ENCODE measurements at places on chromosomes 2 and 18. TPM values are rescaled to one million over a fixed set of nuclear protein-coding genes. Genes with fewer than 3 reads are reported as not detected.
A peak's percentile ranks its signal among the peaks of the same experiment; 100 is the strongest.

DNA sequence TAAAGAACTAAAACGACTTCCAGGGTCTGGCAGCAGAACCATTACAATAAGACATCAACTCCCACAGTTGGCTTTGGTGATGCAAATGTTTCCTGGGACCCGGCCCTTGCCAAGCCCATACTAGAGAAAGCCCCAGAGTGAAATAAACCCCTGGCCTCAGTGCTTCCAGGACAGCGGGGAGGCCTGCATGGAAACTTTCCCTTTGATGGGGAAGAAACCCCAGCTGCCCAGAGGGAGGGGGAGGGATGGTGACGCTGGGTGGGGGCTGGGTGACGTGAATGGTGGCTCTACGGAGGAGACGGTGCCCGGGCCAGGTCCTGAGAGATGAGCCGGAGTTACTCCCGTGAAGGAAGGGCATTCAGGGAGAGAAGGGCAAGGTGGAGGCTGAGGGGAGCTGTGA lies 27.5 kb downstream of the INHBB start:
- no peak for DNase-seq
- no peaks in the 10 kb centered on the region for H3K4me1 ChIP-seq
- no peak overlapping the region for H3K4me3 ChIP-seq
- H3K36me3 ChIP-seq: no peaks in the 10 kb centered on the region

GRCh38 chr2:189951791-189952535 lies 110.6 kb downstream of the MSTN start:
- no peak overlapping the region for H3K4me3 ChIP-seq
- no peak overlapping the region for H3K27ac ChIP-seq

DNA sequence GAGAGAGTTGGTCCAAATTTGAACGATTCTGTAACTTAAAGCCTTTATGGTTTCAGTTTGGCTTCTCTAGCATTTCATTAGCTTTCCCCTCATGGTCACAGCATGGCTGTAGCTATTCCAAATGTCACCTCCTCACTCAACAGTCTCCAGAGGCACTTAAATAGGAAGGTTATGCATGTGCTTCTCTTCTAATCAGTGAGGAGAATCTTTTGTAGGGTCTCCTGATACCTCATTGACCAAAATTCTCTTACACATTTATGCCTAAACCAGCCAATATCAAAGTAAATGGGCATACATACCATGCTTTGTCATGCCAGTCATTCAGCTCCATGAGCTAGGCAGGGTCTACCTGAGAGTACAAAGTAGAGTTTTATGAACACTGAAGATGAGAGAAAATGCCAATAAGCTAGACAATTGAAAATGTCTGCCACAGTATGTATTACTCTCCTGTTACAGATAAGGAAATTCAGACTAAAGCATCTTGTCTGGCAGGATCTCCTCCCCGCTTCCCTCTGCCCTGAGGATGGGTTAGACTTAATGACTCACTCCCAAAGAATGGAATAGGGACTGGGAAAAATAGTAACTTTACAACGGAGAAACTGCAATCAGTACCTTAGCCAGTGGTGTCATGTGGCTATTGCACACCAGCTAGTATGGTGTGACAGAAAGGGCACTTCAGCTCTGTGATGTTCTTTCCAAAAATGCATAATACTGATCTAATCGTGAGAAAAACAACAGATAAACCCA lies 15.4 kb downstream of the DSG2 start:
- no peak overlapping the region for H3K27ac ChIP-seq
- no peak for DNase-seq
- no peaks in the 10 kb centered on the region for H3K36me3 ChIP-seq

DNA sequence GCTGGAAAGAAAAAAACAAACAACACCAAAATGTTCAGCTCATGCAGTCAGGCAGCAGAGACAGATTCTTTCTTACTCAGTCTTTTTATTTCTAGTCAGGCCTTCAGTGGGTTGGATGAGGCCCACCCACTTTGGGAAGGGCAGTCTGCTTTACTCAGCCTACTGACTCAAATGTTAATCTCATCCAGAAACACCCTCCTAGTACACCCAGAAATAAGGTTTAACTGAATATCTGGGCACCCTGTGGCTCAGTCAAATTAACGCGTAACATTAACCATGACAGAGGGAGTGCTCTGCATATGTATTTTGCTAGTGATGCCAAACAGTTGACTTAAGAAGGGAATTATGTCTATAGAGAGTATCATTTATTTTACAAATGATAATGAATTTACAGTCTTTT lies 401.6 kb downstream of the PARD3B start:
- no peaks in the 10 kb centered on the region for H3K27me3 ChIP-seq
- no peak overlapping the region for H3K4me3 ChIP-seq
- H3K36me3 ChIP-seq: peaks cover 14% of the 10 kb centered on the region

- H3K27ac ChIP-seq: no peak overlapping the region
- peaks cover 2% of the 10 kb centered on the region for H3K36me3 ChIP-seq
- DNase-seq: no peak
Observed at GRCh38 chr2:105125428-105125827, 87.6 kb downstream of the MRPS9 start.

GRCh38 chr2:217652761-217653639 lies 349.8 kb downstream of the TNS1 start:
- DNase-seq: no peak
- H3K27me3 ChIP-seq: no peaks in the 10 kb centered on the region
- no peak overlapping the region for H3K4me3 ChIP-seq
- H3K27ac ChIP-seq: no peak overlapping the region

Gene FBXO48
- 3.7 TPM for total RNA-seq

Gene SH2D6
- 4.0 TPM for total RNA-seq

DNA sequence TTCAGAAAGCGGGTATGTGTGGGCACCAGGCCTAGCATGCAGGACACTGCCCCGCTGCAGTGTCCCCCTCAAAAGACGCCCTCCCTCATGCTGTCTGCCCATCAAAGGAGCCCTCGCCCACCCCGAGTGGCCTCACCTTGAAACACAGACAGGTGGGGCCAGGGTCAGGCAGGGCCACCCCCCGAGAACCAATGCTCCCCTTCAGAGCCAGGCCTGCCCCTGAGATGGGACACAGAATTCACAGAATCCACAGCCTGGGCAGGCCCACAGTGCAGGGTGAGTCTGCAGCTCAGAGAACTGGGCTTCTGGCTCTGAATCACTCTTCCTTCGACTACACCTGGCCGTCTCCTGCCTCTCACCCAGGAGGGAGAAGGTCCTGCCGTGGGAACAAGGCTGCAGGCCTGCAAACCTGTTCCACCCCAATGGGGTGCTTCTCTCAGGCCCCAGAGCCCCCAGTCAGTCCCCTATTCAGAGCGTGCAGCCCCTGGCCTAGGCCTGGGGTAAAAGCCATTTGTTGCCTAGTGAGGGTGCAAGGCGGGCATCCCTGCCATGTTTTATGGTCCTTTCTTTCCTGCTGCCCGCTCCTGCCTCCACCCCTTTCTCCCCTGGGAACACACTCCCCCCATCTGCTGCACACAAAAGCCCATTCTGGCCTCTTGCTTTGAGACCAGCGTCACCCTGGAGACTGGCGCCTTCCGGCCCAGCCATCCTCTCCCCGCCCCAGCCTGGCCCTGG lies 11.3 kb upstream of the ARHGEF4 start:
- H3K4me1 ChIP-seq: peaks cover 30% of the 10 kb centered on the region
- H3K27ac ChIP-seq: no peak overlapping the region
- H3K4me3 ChIP-seq: no peak overlapping the region
- no peak for DNase-seq

GRCh38 chr2:217691920-217692666 lies 310.7 kb downstream of the TNS1 start:
- H3K27ac ChIP-seq: no peak overlapping the region
- H3K27me3 ChIP-seq: no peaks in the 10 kb centered on the region
- no peaks in the 10 kb centered on the region for H3K36me3 ChIP-seq
- no peak overlapping the region for H3K4me3 ChIP-seq

GRCh38 chr2:65130664-65131175 lies 814 bp upstream of the RAB1A start:
- peaks cover 39% of the 10 kb centered on the region for H3K4me1 ChIP-seq
- DNase-seq: no peak
- H3K4me3 ChIP-seq: peak overlapping the region; percentile 96
- H3K36me3 ChIP-seq: peaks cover 9% of the 10 kb centered on the region
- no peaks in the 10 kb centered on the region for H3K27me3 ChIP-seq
- peak overlapping the region; percentile 94 for H3K27ac ChIP-seq

Gene IRS1
- total RNA-seq: 2.8 TPM

- no peak overlapping the region for H3K4me3 ChIP-seq
- no peak for DNase-seq
- no peaks in the 10 kb centered on the region for H3K27me3 ChIP-seq
- no peak overlapping the region for H3K27ac ChIP-seq
Observed at GRCh38 chr18:515156-515815, 14.8 kb upstream of the COLEC12 start.

DNA sequence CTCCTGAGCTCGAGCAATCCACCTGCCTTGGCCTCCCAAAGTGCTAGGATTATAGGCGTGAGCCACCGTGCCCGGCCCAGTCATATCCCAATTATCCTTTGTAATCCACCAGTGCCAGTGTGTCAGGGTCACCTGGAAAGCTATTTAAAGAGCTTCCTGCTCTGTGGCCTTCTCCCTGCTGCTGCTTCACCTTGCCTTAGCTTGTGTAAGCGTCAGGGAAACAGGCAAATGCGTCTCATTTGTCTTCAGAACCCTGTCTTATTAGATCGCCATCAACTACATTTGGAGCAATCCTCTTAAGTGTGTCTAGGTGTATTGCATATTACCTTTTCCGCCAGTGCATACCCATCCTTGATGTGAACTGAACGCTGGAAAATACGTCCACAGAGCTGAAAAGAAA lies 10.2 kb downstream of the KIF5C start:
- H3K36me3 ChIP-seq: peaks cover 2% of the 10 kb centered on the region
- no peak overlapping the region for H3K4me3 ChIP-seq
- DNase-seq: no peak
- H3K4me1 ChIP-seq: peaks cover 8% of the 10 kb centered on the region
- no peak overlapping the region for H3K27ac ChIP-seq

DNA sequence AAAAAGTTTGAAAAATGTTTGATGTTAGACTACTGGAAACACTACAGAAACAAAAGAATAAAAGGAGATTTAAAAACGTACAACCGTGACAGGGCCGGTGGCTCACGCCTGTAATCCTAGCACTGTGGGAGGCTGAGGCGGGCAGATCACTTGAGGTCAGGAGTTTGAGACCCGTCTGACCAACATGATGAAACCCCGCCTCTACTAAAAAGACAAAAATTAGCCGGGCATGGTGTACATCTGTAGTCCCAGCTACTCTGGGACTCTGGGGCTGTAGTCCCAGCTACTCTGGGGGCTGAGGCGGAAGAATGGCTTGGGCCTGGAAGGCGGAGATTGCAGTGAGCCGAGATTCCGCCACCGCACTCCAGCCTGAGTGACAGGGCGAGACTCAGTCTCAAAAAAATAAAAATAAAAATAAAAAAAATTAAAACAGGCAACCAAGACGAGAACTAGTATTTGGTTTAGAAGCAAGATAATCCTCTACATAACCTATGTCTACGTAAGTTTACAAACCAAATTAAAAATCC lies 5.8 kb downstream of the SP3 start:
- peaks cover 45% of the 10 kb centered on the region for H3K36me3 ChIP-seq
- H3K27me3 ChIP-seq: no peaks in the 10 kb centered on the region
- H3K4me1 ChIP-seq: peaks cover 82% of the 10 kb centered on the region
- H3K4me3 ChIP-seq: peak overlapping the region; percentile 93

Gene MPP4
- total RNA-seq: not detected

DNA sequence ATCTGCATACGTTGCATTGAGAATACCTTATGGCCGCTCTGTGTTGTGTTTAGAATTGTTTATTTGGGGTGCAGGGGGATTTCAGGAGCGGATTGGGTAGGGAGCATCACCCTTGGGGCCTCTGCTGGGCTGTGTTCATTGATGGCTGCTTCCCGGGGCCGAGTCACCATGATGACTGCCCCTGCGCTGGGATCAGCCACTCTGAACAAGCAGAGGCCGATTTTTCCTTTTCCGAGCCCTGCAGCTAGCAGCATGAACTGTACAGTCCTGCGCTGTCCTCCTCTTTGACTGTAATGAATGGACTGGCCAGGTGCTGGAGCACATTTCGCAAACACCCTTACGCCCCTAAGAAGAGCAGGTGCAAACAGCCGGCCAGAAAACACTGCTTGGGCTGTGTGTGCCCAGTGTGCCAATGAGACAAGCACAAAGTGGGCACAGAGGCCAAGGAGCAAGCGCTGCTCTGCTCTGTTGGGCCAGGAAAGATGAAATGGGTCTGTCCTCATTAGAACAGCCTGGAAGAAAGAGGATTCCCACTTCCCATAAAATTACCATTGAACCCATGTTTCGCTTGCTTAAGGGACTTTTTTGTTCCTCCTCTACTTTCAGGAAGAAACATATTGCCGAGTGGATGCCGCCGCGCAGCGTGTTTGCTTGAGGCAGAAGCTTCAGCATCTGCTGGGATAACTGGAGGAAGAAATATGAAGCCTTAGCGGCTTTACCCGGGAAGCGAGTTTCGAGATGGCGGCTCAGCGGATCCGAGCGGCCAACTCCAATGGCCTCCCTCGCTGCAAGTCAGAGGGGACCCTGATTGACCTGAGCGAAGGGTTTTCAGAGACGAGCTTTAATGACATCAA lies 82.7 kb downstream of the SH3BP4 start:
- no peak overlapping the region for H3K4me3 ChIP-seq
- H3K27ac ChIP-seq: no peak overlapping the region
- H3K4me1 ChIP-seq: no peaks in the 10 kb centered on the region

DNA sequence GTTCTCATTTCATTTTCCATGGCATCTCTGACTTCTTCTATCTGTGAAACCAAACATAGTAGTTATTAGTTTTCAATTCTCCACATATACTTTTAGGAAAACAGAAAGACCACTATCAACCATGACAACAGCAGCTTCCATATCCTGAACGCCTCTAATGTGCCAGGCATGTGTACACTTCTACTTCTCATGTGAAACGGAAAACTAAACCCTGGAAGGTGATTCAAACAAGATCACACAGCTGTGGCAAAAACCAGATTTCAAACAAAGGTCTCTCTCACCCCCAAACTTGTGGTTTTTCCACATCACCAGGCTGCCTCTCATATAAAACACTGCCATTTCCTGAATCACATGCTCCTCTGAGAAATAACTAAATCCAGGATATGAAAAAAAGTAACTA lies 41.8 kb downstream of the PTCD3 start:
- H3K4me3 ChIP-seq: no peak overlapping the region
- H3K4me1 ChIP-seq: peaks cover 6% of the 10 kb centered on the region
- no peak for DNase-seq
- peaks cover 45% of the 10 kb centered on the region for H3K36me3 ChIP-seq

- peaks cover 18% of the 10 kb centered on the region for H3K36me3 ChIP-seq
- H3K4me3 ChIP-seq: no peak overlapping the region
- H3K27me3 ChIP-seq: no peaks in the 10 kb centered on the region
- DNase-seq: no peak
- H3K4me1 ChIP-seq: peaks cover 52% of the 10 kb centered on the region
Observed at GRCh38 chr2:9416962-9417316, 6.4 kb downstream of the ITGB1BP1 start.

GRCh38 chr18:26745288-26746181 lies 120.0 kb downstream of the AQP4 start:
- no peak overlapping the region for H3K27ac ChIP-seq
- H3K36me3 ChIP-seq: no peaks in the 10 kb centered on the region
- H3K4me3 ChIP-seq: no peak overlapping the region

Gene SERPINB2
- not detected for total RNA-seq

DNA sequence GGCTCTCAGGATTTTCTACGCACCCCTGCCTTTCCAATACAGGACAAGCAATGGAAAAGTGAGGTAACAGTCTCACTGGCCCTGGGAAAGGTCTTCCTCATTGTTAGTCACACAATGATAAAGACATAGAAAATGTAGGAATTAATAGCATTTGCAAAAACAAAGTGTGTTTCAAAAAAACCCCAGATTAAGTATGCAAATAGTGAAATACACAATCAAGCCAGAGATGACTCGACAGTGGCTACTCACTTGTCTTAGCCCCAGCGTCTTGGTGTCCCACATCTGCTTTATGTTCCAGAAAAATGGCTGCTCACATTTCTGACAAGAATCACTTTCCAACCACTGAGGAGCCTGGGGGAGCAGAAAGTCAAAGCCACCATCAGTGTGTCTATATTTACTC lies 47.0 kb upstream of the AP1S3 start:
- no peaks in the 10 kb centered on the region for H3K27me3 ChIP-seq
- peaks cover 32% of the 10 kb centered on the region for H3K36me3 ChIP-seq
- peak overlapping the region; percentile 28 for H3K27ac ChIP-seq
- H3K4me3 ChIP-seq: no peak overlapping the region
- DNase-seq: no peak

Measured in activated T-cell treated with anti-CD3 and anti-CD28 coated beads, Interleukin-2, amount 50 U/mL, for 72 hours (primary cell).